ENCODE measurements at places on chromosomes 13 and 19. TPM values are rescaled to one million over a fixed set of nuclear protein-coding genes. Genes with fewer than 3 reads are reported as not detected.

- H3K36me3 ChIP-seq: no peaks in the 10 kb centered on the region
- H3K4me1 ChIP-seq: no peaks in the 10 kb centered on the region
- H3K27me3 ChIP-seq: no peaks in the 10 kb centered on the region
- H3K27ac ChIP-seq: no peak overlapping the region
- no peak overlapping the region for H3K4me3 ChIP-seq
Observed at GRCh38 chr13:110008816-110009215, 222.4 kb upstream of the IRS2 start.

- peaks cover 7% of the 10 kb centered on the region for H3K27me3 ChIP-seq
- H3K4me1 ChIP-seq: no peaks in the 10 kb centered on the region
- DNase-seq: no peak
- no peaks in the 10 kb centered on the region for H3K36me3 ChIP-seq
- no peak overlapping the region for H3K4me3 ChIP-seq
Observed at GRCh38 chr19:32178401-32178800, 167.0 kb upstream of the ZNF507 start.

- peaks cover 75% of the 10 kb centered on the region for H3K27me3 ChIP-seq
- H3K4me1 ChIP-seq: peaks cover 41% of the 10 kb centered on the region
- H3K4me3 ChIP-seq: peak overlapping the region; percentile 2
- H3K36me3 ChIP-seq: peaks cover 4% of the 10 kb centered on the region
- peak; percentile 67 for DNase-seq
Observed at GRCh38 chr19:1455336-1456120, 5.6 kb downstream of the APC2 start.

GRCh38 chr19:30865511-30865910 is 483.7 kb downstream of the TSHZ3 start:
- H3K27me3 ChIP-seq: peaks cover 13% of the 10 kb centered on the region
- H3K4me3 ChIP-seq: no peak overlapping the region
- DNase-seq: no peak
- H3K36me3 ChIP-seq: no peaks in the 10 kb centered on the region
- H3K4me1 ChIP-seq: no peaks in the 10 kb centered on the region

DNA sequence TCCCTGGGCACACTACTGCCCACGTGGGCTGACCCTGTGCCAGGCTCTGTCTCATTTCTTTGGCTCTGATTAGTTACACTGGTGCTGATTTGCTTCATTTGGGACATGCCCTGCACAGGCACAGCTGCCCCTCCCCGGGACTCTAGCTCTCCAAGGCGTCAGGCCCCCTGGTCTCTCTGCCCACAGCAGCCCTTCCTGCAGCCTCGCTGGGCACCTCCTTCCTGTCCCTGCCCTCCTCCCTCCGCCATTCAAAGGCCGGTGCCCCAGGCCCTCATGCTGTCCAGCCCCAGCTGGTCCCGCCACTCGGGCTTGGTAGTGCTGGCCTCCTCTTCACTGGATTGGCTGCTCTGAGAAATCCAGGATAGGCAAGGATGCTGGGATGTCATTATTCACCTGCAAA is 73.1 kb downstream of the ERICH6B start:
- no peaks in the 10 kb centered on the region for H3K4me1 ChIP-seq
- no peak for DNase-seq
- no peaks in the 10 kb centered on the region for H3K27me3 ChIP-seq
- H3K27ac ChIP-seq: no peak overlapping the region
- peaks cover 6% of the 10 kb centered on the region for H3K36me3 ChIP-seq

- no peak for DNase-seq
- no peak overlapping the region for H3K27ac ChIP-seq
- H3K36me3 ChIP-seq: no peaks in the 10 kb centered on the region
- H3K4me3 ChIP-seq: no peak overlapping the region
Observed at GRCh38 chr19:38492181-38492813, 58.8 kb downstream of the RYR1 start.

DNA sequence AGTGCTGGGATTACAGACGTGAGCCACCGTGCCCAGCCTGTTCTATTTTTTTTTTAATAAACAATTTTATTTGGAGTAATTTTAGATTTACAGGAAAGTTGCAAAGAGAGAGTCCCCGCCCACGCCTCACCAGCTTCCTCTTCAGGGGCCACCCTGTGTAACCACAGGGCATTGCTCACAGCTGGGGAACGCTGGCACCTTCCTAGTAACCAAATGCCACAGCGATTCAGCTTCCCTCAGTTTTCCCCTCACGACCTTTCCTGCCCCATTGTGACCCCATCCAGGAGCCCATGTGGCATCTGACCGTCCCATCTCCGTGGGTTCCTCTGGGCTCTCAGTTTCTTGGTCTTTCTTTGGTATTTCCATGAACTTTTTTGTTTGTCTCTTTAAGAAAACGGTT is 83.9 kb downstream of the GNG7 start:
- peaks cover 58% of the 10 kb centered on the region for H3K4me1 ChIP-seq
- peak overlapping the region; percentile 73 for H3K27ac ChIP-seq
- no peaks in the 10 kb centered on the region for H3K27me3 ChIP-seq
- DNase-seq: peak; percentile 57
- H3K4me3 ChIP-seq: no peak overlapping the region

GRCh38 chr13:104817271-104817670 is 1718.2 kb downstream of the EFNB2 start:
- no peak overlapping the region for H3K27ac ChIP-seq
- H3K36me3 ChIP-seq: no peaks in the 10 kb centered on the region
- no peaks in the 10 kb centered on the region for H3K4me1 ChIP-seq

DNA sequence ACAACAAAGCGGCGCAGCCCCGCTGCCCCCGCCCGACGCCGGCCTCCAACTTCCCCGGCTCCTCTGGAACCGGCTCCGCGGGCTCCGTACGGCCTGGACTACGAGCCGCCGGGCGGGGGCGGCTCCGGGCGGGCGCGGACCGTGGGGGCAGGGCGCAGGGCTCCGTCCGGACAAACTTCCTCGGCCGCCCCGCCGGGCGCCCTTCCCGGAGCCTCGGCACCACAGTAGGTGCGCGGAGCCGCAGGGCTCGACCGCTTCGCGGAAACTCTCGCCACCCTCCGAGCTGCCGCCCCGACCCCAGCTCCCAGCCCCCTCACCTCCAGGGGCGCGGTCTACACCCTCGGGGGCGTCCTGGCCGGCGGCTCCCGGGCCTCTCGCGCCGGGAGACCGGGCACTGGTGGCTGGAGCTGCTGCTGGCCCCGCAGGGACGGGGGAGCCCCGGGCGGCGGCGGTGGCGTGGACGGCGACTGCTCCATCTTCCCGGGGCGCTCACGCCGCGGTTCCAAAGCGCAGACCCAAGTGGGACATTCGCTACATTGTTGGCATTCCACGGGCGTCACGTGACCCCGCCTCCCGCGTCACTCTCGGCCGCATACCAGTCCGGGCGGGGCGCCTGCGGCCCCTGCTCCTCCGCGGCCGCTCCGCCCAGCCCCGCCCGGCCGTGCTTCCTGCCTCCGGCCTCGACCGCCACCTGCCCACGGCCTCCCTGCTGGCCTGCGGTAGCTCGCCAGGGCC is at the start of gene LATS2:
Gene LATS2, minus strand, starts transcription at position 558 of the 735 bp plus-strand sequence. CDS start 15,560 bp downstream, outside the sequence.
- H3K27me3 ChIP-seq: no peaks in the 10 kb centered on the region
- peaks cover 22% of the 10 kb centered on the region for H3K4me1 ChIP-seq

DNA sequence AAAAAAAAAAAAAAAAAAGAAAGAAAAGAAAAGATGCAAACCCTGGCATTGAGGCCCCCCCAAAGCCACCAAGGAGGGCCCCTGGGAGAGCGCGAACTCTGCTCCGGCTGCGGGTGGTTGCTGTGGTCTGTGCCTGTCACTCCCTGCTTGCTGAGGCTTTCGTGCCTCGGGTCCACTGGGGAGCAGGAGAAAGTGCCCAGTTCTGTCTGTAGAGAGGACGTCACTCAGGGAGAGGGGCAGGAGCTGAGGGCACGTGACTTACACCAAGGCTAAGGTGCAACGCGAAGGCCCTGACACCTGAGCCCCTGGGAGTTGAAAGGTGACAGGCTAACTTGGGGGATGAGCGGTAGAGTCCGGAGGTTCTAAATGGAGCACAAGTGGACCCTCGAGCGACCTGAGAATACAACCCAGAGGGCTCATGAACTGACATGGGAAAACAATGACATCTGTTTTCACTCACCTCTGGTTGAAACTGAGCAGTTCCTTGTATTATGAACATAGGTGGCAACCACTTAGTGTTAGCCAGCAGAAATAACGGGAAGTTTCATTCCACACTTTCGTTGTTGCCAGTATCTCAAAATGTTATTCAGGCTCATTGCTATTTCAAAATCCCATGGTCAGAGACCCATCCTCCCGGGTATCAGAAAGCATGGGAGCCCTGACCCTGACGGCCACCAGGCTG is 69.2 kb upstream of the TM9SF2 start:
- peaks cover 8% of the 10 kb centered on the region for H3K4me1 ChIP-seq
- H3K36me3 ChIP-seq: no peaks in the 10 kb centered on the region
- H3K4me3 ChIP-seq: no peak overlapping the region
- no peak for DNase-seq
- H3K27me3 ChIP-seq: no peaks in the 10 kb centered on the region

DNA sequence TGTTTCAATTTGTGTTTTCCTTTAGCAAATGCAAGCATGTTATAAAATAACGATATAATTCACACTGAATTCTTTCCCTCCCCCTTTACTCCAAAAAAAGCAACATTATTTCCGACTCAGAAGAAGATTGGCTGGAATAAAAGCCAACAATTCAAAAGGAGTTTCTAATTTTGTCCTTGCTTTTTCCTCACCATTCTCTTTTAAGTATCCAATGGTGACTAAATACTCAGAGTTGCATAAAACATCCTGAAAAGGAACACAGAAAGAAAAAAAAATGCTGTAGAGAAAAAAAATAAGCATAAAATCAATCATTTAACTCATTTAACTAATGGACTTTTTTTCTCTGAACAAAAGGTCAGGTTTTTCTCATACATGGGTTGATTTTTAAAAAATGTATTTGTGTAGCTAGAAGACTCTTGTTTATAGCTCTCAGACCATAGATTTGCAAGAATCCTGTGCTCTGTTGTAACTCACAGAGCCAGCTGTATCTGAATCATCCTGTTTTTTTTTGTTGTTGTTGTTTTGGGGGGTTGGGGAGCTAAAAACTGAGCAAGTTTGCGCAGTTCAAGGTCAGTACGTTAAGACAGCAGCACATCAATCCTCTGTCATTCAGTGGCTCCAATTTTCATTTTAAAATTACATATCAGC is 108.1 kb downstream of the PCDH17 start:
- H3K4me3 ChIP-seq: no peak overlapping the region
- no peaks in the 10 kb centered on the region for H3K4me1 ChIP-seq
- no peaks in the 10 kb centered on the region for H3K27me3 ChIP-seq
- no peaks in the 10 kb centered on the region for H3K36me3 ChIP-seq
- no peak for DNase-seq
- no peak overlapping the region for H3K27ac ChIP-seq

DNA sequence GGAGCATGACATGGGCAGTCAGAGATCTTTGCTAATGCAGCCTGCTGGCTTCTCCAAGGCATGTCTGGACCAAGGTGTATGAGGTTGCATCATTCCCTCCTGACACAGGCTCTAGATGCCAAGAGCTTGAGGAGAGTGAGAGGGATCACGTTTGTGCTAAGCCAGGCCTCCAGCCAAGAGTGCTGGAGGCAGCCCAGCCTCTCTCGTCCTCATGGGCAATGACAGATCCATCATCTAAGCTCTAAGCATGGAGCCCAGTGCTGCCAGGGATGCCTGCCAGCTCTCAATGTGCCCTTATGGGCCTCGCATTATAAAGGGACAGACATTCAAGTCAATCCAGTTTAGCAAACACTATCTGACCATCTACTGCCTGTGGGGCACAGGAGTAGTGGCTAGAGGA is 136.3 kb upstream of the VSTM2B start:
- no peaks in the 10 kb centered on the region for H3K4me1 ChIP-seq
- no peak overlapping the region for H3K4me3 ChIP-seq
- H3K27me3 ChIP-seq: peaks cover 6% of the 10 kb centered on the region
- DNase-seq: no peak

GRCh38 chr13:106548064-106548696 is 12.7 kb upstream of the EFNB2 start:
- peaks cover 24% of the 10 kb centered on the region for H3K36me3 ChIP-seq
- no peak overlapping the region for H3K27ac ChIP-seq
- no peak overlapping the region for H3K4me3 ChIP-seq
- DNase-seq: no peak
- no peaks in the 10 kb centered on the region for H3K27me3 ChIP-seq

- DNase-seq: no peak
- peak overlapping the region; percentile 82 for H3K27ac ChIP-seq
- peaks cover 31% of the 10 kb centered on the region for H3K36me3 ChIP-seq
- no peaks in the 10 kb centered on the region for H3K27me3 ChIP-seq
- peak overlapping the region; percentile 86 for H3K4me3 ChIP-seq
- H3K4me1 ChIP-seq: peaks cover 35% of the 10 kb centered on the region
Observed at GRCh38 chr19:6423499-6424194, 964 bp downstream of the KHSRP start.

DNA sequence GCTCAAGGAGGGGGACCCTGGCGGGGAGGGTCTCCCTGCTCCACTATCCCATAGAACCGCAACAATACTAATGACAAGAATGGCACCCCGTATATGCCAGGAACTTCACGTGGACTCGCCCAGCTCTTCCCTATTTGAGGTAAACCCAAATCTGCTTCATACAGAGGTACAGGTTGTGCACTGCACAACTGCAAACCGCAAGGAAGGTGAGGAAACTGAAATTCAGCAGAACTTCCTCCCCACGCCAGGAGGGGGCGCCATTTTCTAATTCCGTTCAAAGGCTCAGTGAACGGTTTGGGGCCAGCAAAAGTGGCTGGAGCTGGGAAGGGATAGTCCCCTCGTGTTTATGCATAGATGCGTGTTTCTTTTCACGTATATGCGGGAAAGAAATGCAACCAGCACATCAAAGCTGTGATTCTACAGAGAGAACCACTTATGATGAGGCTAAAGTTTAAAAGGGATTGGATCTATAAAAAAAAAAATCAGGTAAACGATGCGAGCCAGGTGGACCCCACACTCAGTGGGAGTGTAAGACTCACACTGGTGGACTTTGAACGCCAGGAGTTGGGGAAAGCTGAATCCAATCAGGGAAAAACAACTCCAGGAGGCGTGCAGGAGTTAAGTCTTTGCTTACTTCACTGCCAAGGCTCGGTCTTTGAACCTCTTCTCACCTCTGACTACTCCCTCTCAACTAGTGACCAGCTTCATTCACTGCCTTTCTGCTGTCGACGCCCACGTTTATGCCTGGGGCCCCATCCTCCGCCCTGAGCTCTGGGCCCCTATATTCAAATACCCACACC is 20.3 kb downstream of the C19orf81 start:
- H3K27me3 ChIP-seq: peaks cover 37% of the 10 kb centered on the region
- peak; percentile 43 for DNase-seq
- H3K36me3 ChIP-seq: no peaks in the 10 kb centered on the region
- H3K4me1 ChIP-seq: peaks cover 15% of the 10 kb centered on the region
- no peak overlapping the region for H3K27ac ChIP-seq
- H3K4me3 ChIP-seq: no peak overlapping the region

DNA sequence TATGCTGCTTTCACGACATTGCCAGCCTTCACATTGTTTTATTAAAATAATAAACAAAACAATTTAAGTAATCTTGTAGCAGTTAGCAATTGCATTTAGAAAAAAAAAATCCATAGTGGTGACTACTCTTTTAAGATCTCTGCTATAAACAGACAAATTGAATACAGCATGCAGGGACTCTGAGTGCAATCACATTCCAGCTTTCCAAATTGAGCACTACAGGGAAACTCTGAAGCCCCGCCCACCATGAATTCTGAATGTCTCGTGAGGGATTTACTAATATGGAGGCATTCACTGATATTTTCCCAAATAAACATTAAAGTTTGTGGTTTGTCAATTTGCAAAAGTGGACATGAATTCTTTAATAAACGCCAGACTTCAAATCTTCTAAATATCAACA is 698.8 kb downstream of the LIG4 start:
- no peaks in the 10 kb centered on the region for H3K4me1 ChIP-seq
- H3K36me3 ChIP-seq: no peaks in the 10 kb centered on the region
- H3K27ac ChIP-seq: no peak overlapping the region
- no peaks in the 10 kb centered on the region for H3K27me3 ChIP-seq
- DNase-seq: no peak
- no peak overlapping the region for H3K4me3 ChIP-seq

The AZU1 gene
- 1.00 TPM for polyA plus RNA-seq

The PSPN gene
- 1.1 TPM for polyA plus RNA-seq

The LCP1 gene
- 14.1 TPM for polyA plus RNA-seq

The CLASRP gene
- polyA plus RNA-seq: 131 TPM

The CABP5 gene
- polyA plus RNA-seq: not detected

The LRRC8E gene
- 0.93 TPM for polyA plus RNA-seq

The ZIC5 gene
- polyA plus RNA-seq: not detected

All from stomach (tissue), 19 donors.